ENCODE measurements at places on chromosomes 11 and 22.

DNA sequence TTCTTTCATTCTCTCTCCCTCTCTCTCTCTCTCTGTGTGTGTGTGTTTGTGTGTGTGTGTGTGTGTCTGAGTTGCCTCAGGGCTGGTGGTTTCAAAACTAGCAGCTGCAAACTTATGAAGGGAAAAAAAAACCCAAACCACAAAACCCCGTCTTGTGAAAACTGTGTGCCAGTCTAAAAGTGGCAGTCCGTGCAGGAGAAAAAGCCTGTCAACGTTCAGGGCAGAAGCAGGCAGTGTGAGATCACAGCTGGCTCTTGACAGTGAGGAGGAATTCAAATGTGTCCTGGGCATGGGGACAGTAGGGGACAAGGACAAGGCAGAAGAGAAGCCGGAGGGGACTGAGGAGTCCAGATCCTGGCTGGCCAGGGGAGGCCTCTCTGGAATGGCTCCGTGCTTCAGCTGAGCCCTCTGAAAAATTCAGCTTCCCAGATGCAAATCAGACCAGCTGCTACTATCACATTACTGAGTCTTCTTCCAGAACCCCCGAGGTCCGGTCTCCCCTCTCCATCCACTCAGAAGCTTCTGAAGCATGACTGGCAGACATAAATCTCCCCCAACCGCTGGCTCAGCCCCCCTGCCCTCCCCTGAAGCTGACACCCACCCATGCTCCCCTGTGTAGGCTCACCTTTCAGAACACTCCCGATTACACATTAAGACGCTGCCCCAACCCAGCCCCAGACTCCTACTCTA lies 31.9 kb downstream of the FLI1 start:
- peak overlapping the region; percentile 47 for H3K4me3 ChIP-seq
- no peaks in the 10 kb centered on the region for H3K27me3 ChIP-seq
- no peaks in the 10 kb centered on the region for H3K36me3 ChIP-seq
- peak; percentile 97 for DNase-seq

GRCh38 chr22:42892156-42892555 lies 35.1 kb upstream of the ARFGAP3 start:
- no peak overlapping the region for H3K4me3 ChIP-seq
- no peaks in the 10 kb centered on the region for H3K27me3 ChIP-seq
- H3K4me1 ChIP-seq, result no peaks in the 10 kb centered on the region
- DNase-seq, result no peak

GRCh38 chr11:104098132-104098531 lies 61.7 kb downstream of the DDI1 start:
- DNase-seq, result no peak
- H3K27ac ChIP-seq, result no peak overlapping the region
- no peaks in the 10 kb centered on the region for H3K27me3 ChIP-seq
- no peak overlapping the region for H3K4me3 ChIP-seq

- DNase-seq, result peak; percentile 52
- no peaks in the 10 kb centered on the region for H3K27me3 ChIP-seq
- no peaks in the 10 kb centered on the region for H3K36me3 ChIP-seq
- H3K4me1 ChIP-seq, result no peaks in the 10 kb centered on the region
Measured at GRCh38 chr11:101428918-101429317, 154.9 kb downstream of the TRPC6 start.

- DNase-seq, result no peak
- H3K27ac ChIP-seq, result no peak overlapping the region
- no peaks in the 10 kb centered on the region for H3K4me1 ChIP-seq
- H3K27me3 ChIP-seq, result peaks cover 35% of the 10 kb centered on the region
Measured at GRCh38 chr22:49328630-49329405, 498.9 kb downstream of the BRD1 start.
